ENCODE measurements at places on chromosomes 6 and 20.

GRCh38 chr6:27478706-27479318, 5.9 kb upstream of the ZNF184 start:
- DNase-seq: peak; percentile 93

GRCh38 chr20:17888044-17888443, 80.5 kb downstream of the SNX5 start:
- no peak for DNase-seq

GRCh38 chr20:8930726-8931125, 138.2 kb upstream of the PLCB4 start:
- no peak for DNase-seq

DNA sequence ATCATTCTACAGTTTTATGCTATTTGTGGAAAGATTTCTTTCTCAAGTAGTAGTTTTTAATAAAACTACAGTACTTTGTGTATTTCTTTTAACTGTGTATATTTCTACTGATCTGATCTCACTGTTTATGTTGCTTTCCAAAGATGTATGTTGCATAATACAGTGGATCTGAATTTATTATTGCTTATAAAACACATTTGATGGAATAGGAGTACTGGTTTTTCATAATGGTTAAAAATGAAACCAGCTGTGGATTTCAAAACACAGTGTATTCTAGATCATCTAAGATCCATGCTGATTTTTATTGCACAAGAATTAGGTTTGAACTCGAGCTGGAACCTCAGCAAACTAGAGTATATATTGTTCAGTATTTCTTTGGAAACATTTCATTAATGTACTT, 8.0 kb downstream of the NKX2-4 start:
- DNase-seq: no peak

GRCh38 chr6:128073389-128073788, 172.5 kb upstream of the THEMIS start:
- DNase-seq: no peak

GRCh38 chr20:14643556-14643955, 306.1 kb upstream of the FLRT3 start:
- DNase-seq: no peak

DNA sequence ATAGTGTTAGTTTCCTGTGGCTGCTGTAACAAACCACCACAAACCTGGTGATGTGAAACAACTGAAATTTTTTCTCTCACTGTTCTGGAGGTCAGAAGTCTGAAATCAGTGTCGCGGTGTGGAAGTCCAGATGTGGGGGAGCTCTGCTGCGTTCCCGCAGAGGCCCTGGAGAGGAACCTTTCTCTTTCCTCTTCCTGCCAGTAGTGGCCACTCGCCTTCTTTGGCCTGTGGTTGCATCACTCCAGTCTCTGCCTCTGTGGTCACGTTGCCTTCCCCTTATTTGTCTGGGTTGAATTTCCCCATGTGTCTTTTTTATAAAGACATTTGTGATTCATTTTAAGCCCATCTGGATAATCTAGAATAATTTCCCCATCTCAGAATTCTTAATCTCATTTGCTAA, 295.5 kb upstream of the FLRT3 start:
- no peak for DNase-seq
